ENCODE measurements at places on chromosomes 5 and 9.

- no peak for DNase-seq
Measured at GRCh38 chr5:126809916-126810315, 33.0 kb downstream of the LMNB1 start.

DNA sequence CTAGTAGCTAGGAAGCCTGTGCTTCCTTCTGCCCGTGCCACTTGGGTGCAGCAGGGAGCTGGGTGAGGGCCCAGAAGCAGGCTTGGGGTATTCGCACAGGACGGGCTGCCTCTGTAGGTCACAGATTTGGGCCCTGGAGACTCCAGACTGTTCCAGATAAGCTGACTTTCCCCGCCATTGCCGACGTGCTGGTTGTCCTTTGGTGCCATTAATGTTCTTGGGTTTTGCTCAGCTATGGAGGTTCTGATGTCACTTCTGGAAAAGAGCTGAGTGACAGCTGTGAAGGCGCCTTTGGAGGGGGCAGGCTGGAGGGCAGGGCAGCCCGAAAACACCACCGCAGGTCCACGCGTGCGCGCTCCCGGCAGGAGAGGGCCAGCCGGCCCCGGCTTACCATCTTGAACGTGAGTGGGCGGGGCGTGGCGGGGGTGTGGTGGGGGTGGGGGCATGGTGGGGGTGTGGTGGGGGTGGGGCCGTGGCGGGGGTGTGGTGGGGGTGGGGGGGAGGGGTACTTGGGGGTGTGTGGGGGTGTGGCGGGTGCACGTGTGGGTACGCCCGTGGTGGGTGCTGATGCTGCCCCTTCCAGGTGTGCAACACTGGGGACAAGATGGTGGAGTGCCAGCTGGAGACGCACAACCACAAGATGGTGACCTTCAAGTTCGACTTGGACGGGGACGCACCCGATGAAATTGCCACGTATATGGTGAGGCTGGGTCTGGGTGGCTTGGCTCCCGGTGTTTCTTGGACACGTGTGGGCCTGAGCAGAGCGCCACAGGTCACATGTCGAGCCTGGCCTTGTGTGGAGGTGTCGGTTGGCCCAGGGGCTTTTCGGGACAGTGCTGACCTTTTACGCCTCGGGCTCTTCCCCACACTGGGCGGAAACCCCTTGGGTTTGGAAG, 79.6 kb downstream of the WNK2 start:
- no peak for DNase-seq

DNA sequence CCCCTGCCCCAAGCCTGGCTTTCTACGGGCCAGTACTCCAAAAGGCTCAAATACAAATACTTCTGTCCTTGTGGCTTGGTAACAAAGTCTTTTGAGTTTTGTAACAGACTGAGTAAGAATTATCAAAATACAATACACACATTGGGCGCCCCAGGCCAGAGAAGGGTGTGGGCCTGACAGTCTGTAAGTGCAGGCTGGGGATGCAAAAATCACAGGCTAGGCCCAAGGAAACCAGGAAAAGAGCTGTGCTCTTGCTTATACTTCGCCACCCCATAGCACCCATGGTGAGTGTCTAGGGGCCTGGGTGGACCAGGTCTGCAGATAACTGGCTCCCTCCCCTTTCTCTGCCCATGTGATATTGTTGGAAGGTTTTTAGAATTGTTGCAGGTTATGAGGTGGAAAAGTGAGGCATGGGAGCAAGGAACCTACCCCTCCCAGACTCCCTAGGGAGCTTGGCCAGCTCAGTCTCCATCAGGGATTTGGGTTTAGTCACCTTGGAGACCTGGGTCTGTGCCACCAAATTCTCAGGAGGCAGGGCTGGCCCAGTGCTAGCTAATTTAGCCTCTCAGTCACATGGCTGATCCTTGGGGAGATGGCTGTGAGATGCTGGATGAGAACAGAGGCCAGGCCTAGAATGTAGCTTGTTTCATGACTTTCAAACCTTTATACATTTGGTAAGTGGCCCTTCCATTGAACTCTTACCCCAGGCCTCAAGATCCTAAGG, 72.9 kb downstream of the TARS1 start:
- DNase-seq = peak; percentile 48

DNA sequence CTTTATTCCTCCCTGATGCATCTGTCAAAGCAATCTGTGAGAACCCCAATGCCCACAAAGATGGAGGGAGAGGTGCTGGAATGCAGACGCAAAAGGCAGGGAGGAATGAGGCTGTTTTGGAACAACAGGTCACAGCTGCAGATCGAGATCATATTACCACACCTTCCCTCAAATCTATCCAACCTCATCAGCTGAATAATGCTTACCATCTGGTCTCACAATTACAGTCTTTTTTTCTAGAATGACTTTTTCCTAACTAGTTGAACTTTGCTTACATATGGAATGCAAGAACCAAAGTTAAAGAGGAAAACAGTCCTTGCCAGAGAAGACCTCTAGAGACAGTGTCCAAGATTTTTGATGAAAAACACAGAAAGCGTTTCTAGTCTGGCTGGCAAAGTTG, 158.1 kb downstream of the LPAR1 start:
- peak; percentile 46 for DNase-seq

DNA sequence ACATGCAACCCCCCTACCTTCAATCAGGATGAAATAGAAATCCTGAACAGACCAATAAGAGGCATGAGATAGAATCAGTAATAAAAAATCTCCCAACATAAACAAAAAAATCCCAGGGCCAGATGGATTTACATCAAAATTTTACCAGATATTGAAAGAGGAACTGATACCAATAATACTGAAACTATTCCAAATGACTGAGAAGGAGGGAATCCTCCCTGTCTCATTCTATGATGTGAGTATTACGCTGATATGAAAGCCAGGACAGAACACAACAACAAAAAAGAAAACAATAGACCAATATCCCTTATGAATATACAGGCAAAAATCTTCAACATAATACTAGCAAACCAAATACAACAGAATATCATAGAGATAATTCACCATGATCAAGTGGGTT, 109.0 kb upstream of the SMC2 start:
- no peak for DNase-seq

GRCh38 chr9:4686112-4686511, 6.7 kb downstream of the CDC37L1 start:
- DNase-seq = no peak
